Stimulated activated CD8-positive, alpha-beta memory T cell treated with anti-CD3 and anti-CD28 coated beads, Interleukin-2, amount 100 ng/mL, for 48 hours (primary cell): ENCODE measurements at places on chromosomes 5 and 9.

- no peak for DNase-seq
These were observed 436.1 kb downstream of the CDH10 start for GRCh38 chr5:24208686-24209106.

DNA sequence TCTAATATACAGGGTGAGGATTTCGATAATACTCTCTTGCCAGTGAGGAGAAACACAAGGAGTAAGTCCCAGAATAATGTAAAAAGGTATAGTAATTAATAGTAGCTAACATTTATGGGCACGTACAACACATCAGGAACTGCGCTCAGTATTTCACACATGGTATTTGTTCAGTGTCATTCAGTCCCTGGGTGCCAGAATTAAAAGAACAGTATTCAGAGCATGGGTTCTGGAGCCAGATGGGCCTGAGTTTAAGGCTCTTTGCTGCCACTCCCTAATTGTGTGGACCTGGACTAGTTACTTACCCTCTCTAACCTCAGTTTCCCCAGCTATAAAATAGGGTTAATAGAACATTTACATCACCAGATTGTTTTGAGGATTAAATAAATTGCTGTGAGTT, 16.3 kb downstream of the OSTF1 start:
- no peak for DNase-seq

- DNase-seq, result no peak
These were observed 1.9 kb upstream of the RIC1 start for GRCh38 chr9:5626727-5627634.

GRCh38 chr5:10627160-10627701, 63.4 kb downstream of the ANKRD33B start:
- no peak for DNase-seq

DNA sequence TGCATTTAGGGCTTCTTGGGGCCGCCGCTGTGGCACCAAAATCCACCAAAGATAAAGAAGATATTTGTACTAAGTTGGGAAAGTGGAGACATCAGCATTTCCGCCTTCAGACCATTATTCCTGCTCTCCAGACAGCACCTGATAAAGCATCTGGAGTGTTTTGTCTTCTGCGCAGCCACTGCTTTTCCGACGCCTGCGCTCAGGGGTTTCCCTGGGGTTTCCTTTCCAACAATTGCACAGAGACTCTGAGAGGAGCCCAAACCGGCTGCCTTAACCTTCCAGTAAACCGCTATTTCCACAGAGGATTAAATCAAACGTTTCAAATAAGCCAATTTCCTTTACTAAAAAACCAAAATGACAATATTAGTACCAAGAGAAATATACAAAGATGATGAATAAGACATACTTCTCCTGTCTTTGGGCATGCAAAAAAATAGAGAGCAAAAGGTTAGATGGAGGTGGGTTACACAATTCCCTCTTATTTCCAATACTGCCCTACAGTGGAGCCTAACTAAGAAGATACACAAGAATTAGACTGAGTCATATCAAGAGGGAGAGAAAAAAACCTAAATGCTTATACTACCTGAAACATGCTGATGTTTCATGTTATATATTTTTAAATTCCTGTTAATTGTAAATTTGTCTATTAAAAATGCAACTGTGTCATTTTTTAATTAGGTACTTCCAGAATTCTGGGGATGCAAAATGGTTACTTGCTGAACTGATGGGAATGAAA, 98.4 kb downstream of the MAPKAP1 start:
- no peak for DNase-seq

DNA sequence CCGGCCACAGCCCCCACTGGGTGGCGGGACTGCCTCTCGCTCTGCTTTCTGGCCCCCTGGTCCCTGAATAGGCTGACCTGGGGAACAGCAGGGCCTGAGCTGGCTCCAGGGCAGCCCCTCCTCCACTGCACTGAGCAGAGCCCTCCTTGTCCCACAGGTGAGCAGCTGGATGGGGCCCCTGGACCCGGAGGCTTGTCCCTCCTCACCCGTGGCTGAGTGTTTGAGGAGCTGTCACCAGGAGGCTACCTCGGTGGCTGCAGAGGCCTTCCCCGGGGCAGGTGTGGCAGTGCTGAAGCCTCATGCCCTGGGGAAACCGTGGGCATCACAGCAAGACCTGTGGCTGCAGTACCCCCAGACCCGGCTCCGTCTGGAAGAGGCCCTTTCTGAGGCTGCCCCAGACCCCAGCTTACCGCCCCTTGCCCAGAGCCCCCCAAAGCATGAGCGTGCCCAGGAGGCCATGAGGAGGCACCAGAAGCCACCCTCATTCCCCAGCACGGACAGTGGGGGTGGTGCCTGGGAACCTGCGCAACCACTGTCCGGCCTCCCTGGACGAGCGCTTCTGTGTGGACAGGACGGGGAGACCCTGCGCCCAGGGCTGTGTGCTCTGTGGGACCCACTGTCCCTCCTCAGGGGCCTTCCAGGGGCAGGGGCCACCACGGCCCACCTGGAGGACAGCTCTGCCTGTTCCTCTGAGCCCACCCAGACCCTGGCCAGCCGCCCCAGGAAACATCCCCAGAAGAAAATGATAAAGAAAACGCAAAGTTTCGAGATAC, 28.5 kb upstream of the LRRC14B start:
- no peak for DNase-seq

DNA sequence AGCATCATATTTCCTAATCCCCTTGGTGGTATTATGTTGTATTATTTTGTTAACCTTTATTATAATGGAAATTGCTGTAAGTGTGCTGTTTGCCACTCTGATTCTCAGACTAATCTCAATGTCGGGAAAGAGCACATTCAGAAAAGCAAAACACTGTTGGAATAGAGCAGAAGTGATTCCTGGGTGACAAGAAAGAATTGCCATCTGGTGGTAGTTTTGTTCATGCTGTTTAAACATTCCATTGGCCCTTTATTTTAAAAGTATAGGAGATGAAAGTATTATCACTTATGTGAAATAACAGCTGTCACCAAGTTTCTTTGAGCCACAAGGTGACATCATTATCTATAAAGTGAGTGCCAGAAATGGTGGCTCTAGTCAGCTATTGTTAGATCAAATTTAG, 301.3 kb upstream of the SGCD start:
- no peak for DNase-seq

- DNase-seq, result no peak
These were observed 39.4 kb downstream of the HOMER1 start for GRCh38 chr5:79474367-79475151.

DNA sequence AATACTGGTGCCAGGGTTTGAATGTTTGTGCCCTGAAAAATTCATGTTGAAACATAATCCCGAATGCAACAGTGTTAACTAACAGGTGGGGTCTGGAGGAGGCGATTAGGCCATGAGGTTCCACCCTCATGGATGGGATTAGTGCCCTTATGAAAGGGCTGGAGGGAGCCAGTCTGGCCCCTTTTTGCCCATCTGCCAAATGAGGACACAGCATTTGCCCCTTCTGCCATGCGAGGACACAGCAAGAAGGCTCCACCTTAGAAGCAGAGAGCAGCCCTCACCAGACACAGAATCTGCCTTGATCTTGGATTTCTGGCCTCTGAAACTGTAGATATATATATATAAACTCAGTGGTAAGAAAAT, 32.6 kb upstream of the RNF130 start:
- no peak for DNase-seq

GRCh38 chr9:73091909-73092308, 59.8 kb upstream of the ANXA1 start:
- no peak for DNase-seq

DNA sequence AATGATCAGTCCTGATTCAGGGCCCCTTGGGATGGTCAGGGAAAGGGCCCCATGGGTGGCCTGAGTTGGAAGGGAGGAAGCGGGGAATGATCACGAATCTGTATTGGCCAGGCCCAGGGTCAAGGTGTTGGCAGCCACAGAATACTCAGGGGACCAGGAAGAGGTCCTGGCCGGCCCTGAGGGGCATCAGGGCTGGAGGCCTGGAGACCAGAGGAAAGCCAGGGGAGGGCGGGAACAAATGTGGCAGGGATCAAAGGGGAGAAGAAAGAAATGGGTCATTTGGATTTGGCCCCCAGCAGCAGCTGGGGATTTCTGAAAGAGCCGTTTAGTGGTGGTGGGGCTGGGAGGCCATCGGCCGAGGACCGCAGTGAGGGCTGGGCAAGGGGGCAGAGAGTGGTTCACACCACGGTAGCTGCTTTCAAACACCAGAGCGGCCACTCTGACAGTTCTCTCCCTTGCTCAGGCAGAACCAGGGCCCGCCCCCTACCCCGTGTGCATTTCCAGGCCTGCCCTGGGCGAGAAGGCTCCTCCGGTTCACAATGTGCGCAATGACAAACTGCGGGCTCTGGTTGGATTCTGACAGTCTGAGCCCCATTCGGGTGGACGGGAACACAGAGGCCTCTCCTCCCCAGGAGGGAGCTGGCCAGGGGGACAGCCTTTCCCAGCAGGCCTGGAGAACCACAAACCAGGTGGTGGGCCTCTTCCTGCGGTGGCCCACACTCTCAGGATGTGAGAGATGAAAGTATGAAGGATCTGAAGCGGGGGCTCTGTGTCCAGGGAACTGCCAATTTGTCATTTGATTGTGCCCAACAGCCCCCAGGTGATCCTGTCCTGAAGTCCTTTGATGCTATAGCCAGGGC, 220.3 kb upstream of the IER5L start:
- no peak for DNase-seq

GRCh38 chr5:60477849-60478248, 222.1 kb downstream of the DEPDC1B start:
- DNase-seq, result no peak

- DNase-seq, result no peak
These were observed 11.2 kb upstream of the ALDOB start for GRCh38 chr9:101446732-101447131.

DNA sequence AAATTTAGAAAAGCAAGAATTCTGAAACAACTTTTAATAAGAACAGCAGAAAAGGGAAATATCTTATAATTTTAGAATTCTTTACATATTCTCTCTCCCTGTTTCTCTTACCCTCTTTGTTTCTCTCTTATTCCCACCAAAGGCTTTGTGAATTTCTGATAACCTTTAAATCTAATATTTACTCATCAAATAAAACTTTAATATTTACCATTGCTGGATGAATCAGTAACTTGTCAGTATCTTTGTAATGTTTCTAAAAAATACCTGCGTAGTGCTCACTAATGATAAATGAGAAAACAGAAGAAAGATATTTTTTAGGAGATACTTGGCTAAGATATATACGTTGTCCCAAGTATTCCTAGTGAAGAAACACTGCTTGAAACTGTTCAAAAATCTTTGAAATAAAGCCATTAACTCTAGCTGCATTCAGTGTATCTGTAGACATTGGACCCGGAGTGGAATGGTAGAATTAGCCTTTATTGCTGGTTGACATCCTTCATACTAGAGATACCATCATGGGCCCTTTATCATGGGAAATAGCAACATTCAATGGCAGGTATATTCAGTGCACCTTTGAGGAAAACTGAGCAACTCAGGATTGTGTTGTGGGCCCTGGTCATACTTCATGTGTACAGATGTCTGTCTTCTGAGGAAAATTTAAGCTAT, 2160.4 kb downstream of the MAT2B start:
- DNase-seq, result no peak

DNA sequence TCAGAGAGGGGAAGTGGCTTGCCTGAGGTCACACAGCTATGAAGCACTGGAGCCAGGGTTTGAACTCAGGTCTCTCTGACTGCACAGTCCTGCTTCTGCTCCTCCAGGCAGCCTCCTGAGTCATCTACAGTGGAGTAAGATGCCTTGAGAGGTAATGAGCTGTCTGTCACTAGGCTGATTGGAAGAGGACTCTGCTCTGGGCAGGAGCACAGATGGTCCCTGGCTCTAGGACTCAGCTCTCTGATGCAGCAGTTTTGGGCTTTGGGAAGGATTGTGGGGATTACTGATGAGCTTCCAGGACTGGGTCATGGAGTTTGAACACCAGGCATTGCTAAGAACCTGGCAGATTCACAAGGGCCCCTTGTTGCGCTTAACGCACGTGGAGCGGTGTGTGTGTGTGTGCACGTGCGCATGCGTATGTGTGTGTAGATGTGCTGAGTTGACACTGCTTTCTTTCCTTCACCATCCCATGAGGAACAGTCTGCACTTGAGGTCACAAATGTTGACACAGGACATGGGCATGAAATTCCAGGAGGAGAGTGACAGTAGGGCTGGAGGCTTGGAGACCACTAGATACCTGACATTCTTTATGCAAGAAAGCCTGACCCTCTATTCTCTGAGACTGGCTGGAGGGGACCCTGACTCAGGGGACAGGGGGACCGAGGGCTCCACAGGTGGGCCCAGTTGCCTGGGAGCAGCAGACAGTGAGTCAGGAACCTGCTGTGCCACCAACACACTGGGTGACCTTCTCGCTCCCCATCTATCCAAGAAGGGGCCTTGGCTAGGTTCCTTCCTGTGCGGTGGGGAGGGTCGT, 170.5 kb downstream of the RGS3 start:
- DNase-seq, result no peak

DNA sequence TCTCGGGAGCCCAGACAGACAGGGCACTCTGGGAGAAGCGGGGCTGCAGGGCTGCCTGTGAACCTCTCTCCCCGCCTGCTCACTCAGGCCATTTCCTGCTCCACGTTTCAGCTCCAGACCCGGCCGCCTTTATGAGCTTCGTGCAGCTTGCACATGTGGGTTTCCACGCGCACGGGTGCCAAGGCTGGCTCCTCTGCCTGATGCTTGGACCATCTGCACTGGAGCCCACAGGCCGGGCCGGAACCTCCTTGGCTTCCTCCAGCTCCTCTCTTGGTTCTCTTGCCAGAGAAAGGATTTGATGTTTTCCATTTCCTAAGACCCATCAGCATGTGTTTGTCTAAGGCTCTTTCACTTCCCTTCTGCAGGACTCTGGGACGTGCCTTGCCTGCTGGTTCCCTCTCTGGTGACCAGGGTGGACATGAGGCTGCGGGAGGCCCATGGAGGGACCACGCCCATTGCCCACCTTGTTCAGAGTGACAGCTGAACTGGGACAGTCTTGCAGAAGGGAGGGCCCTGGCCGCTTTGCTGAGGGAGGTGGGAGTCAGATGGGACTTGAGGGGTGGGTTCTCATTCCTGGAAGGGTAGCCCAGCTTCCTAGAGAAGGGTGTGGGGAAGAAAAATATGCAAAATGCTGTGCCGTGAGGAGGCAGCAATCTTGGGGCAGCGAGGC, 23.3 kb upstream of the COL5A1 start:
- DNase-seq, result no peak

GRCh38 chr9:22374051-22374450, 72.6 kb upstream of the DMRTA1 start:
- DNase-seq, result no peak

DNA sequence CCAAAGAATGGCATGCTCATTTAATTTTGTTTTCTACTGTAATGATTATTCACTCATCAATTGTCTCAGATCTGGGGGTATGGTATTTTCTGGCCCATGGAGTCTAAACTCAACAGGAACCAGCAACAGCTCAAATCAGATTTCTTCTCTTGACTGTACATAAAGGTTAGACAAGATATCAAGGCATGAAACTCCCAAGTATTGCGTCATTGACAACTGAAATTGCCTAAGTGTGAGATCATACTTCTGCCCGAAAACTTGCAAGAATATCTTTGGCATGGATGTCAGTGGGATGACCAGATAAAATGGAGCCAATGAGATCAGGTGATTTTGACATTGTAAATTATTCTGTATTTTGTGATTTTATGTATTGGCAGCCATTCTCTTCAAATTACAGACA, 141.7 kb upstream of the STK32A start:
- DNase-seq, result no peak

- DNase-seq, result no peak
These were observed 12.5 kb downstream of the GARNL3 start for GRCh38 chr9:127277099-127277498.

- no peak for DNase-seq
These were observed 22.7 kb upstream of the ENHO start for GRCh38 chr9:34545497-34545896.
